ENCODE measurements at places on chromosomes 2 and 18. TPM values are rescaled to one million over a fixed set of nuclear protein-coding genes. Genes with fewer than 3 reads are reported as not detected.

The GALR1 gene
- total RNA-seq = not detected

The RBM44 gene
- total RNA-seq = 0.06 TPM

The ZNF804A gene
- not detected for total RNA-seq

The MEP1B gene
- total RNA-seq = not detected

Data from cardiac ventricle fibroblast (primary cell).